ENCODE measurements at places on chromosomes 16 and 17.

GRCh38 chr16:11205754-11206581, 50.0 kb downstream of the SOCS1 start:
- no peak for DNase-seq

GRCh38 chr17:50565402-50566350, 5.2 kb downstream of the CACNA1G start:
- no peak for DNase-seq

GRCh38 chr17:56830726-56831368, 2.9 kb downstream of the C17orf67 start:
- no peak for DNase-seq

- DNase-seq = no peak
Observed at GRCh38 chr16:85090181-85090580, 22.1 kb downstream of the CIBAR2 start.

DNA sequence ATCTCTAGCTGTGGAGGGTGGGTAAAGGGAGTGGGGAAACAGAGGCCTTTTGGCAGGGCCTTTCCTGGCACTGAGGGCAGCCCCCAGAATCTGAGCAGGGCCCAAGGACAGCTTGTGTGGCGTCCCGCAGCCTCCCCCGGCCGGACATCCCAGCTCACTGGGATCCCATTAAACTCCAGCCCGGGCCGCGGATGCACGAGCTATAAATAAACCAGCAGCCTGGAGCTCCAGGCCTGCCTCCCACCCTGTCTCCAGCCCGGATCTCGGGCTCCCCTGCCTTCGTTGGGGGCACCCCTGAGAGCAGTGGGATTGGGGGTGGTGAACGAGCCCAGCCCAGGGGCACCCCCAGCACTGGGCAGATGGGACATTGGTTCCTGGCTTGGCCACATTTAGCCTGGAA, 13.8 kb upstream of the AATK start:
- no peak for DNase-seq
